ENCODE measurements at places on chromosomes 3 and 15.
A peak's percentile ranks its signal among the peaks of the same experiment; 100 is the strongest.

- no peak for DNase-seq
These were observed 29.9 kb downstream of the CEP152 start for GRCh38 chr15:48781017-48781416.

- DNase-seq, result no peak
These were observed 3.9 kb upstream of the VILL start for GRCh38 chr3:37986479-37987314.

GRCh38 chr3:193343726-193344222 lies 34.8 kb downstream of the ATP13A5 start:
- no peak for DNase-seq

DNA sequence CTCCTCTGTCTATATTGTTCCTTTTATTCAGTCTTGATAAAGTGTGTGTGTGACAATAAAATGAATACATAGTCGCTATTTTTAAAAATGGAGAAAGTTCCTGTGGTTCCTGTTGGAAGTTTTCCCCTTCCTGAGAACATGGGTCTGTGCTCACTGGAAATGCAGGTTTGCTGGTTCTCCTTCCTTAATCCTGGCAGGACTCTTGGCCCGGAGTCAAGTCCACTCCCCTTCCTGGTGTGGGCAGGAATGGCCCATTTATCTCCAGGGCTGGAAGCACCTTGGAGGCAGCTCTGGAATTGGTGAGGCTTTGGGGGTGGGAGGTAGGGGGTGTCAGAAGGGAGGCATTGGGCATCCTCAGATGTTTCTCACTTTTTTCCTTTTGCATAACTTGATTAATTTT lies 30.1 kb downstream of the FOXL2 start:
- DNase-seq, result no peak

DNA sequence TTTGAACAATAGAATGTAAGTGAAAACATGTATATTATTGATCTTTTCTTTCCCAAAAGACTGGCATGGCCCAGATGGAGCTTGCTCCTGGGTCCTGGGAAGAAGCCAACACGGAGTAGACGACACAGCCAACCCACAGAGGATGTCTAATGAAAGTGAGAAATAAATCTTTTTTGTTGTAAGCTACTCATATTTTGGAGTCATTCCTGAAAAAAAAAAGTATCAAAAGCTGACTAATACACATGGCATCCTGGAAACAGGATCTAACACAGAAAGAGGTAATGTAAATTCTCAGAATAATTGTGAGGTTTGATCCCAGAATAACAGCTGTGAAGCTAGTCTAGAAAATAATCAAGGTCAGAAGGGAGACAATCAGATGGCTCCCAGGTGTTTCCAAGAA lies 12.6 kb upstream of the FRMD5 start:
- DNase-seq, result no peak

- no peak for DNase-seq
These were observed 45.4 kb downstream of the TMCO5A start for GRCh38 chr15:37979671-37980409.

DNA sequence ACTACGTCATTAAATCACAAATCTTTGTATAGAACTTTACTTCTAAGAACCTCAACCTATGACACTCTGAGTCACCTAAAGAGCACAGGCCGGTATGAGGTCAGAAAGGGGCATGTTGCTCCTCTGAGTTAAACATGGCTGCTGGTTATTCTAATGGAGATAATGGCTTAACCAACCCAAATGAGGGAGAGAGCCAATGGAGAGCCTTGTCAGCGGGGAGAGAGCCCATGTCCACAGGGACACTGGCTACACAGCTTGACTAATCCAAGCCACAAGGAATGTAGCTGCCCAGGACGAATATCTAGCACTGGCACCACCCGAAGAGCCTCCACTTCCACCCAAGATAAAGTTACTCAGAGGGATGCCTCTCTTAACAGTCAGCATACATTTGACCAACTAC lies 77.0 kb upstream of the STAC start:
- DNase-seq, result no peak

DNA sequence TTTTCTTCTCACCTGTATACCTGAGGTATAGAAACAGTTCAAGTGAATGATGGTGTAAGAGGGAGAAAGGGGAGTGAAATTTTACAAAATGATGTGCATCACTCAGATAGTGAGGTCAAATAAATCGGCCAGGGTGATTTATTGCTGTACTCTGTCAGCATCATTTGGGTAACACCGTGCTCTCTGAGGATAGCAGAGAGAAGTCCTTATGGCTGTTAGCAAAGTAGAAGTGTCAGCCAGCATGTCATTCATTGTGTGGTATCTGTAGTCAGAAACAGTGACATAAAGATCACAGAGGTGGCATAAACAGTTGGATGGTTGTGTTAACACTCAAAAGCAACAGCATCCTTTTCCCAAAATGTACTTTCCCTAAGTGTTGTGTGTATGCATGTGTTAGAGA lies 53.4 kb downstream of the PSMD6 start:
- DNase-seq, result no peak

DNA sequence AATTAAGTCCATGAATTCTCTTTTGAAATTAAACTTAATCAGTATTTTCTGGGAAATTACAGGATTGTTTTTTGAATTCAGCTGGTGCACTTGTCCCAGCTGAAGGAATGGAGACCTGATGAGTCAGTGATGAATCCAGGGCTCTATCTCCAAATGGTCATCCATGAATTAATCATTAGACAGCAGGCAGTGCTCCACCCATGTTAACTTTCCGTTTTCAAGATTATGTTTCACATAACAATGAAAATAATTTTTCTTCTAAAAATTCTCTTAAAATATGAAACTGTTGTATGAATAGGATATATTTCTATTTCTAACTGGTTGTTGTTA lies 13.9 kb upstream of the PAQR9 start:
- no peak for DNase-seq

GRCh38 chr3:8903191-8903590 lies 60.1 kb downstream of the RAD18 start:
- no peak for DNase-seq

DNA sequence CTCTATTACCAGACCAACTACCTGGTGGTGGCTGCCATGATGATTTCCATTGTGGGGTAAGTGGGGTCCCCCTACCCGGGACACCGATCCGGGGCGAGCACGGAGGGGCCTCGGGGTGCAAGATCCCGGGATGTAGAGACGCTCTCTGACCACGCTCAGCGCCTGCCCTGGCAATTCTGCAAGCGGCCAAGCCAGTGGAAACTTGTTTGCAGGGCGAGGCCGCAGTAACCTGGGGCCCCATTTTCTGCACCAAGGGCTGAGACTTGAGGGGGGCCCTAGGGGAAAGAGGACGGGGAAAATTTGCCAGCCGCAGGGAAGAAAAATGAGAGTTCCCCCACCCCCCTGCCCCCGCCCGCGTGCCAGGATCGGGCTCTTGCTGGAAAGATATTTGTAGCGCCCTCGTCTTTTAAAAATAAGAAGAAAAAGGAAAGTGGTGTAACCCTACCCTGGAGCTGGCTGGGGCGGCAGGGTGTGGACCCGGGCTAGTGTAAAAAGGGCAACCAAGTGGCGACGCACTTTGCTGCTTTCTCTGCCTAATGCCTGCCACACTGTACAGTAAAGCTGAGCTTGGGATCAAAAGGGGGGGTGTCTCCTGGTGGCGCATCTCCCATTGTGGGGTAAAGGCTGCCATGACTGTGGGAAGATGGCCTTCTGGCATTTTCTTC lies 563 bp downstream of the ARL6IP5 start:
- DNase-seq, result no peak

DNA sequence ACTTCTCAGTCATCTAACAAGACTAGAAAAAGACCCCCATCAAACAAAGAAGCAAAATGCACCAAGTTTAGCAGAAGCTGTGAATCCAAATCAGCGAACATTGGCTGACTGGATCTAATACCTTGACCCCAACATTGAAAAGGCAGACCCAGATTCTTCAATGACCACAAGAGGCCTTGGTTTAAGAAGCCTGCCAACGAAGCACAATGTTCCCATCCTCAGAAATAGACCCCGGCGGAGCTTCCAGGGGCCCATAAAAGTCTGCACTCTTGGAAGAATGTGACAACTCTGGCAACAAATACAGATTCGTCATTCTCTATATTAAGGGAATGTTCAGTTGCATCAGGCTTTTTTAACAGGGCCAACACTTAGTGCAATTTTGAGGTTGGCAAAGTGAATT lies 112.8 kb upstream of the BCL6 start:
- no peak for DNase-seq

DNA sequence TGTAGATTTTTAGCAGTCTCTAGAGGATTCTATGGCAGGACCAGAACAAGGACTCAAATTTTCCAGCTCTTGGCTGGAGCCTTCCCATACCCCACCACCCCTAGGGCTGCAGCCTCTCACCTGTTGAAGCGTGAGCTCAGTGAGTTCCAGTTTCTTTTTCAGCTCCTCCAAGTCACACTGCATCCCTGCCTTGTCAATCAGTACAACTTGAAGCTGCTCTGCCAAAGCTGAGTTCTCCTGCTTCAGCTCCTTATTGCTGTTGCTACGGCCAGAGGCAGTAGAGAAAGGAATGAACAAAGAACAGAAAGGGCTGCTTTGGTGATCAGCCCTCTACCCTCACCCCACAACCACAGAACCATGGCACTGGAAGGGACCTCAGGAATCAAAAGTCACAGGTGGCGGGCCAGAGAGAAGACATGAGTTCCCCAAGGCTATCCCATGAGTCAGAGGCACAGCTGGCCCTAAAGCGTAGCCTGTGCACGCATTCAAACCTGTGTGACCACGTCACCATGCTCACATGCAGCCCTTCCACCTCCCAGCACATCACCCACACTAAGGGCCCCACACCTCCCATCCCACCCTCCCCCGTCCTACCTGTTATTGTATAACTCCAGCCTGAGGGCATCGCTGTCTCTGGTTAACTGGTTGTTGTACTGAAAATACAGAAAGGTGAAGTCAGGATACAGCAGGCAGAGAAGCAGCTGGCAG lies 83.3 kb upstream of the C2CD4B start:
- DNase-seq, result no peak

- no peak for DNase-seq
These were observed 100.7 kb upstream of the PTPRG start for GRCh38 chr3:61460636-61461035.

GRCh38 chr3:172061724-172062184 lies 22.4 kb downstream of the FNDC3B start:
- DNase-seq, result no peak

DNA sequence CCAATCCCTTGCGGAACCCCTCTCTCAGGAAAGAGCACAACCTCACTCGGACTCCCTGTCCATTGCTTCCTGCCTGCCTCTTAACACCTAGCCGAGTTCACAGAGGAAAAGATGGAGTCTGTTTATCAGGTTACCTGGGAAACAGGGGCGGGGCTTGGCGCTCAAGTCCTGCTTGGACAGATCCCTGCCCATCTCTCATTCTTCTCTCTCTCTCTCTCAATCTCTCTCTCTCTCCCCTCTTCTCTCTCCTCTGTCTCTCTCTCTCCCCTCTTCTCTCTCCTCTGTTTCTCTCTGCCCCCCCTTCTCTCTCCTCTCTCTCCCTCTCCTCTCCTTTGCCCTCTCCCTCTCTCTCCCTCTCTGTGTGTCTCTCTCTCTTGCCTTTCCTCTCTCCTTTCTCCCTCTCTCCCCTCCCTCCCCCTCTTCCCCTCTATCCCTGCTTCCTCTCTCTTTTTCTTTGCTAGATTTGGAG lies at the start of gene EFHB:
TSS of gene EFHB (minus strand) at position 120 of the 469 bp plus-strand sequence. CDS start 199 bp downstream, outside the sequence.
- no peak for DNase-seq

DNA sequence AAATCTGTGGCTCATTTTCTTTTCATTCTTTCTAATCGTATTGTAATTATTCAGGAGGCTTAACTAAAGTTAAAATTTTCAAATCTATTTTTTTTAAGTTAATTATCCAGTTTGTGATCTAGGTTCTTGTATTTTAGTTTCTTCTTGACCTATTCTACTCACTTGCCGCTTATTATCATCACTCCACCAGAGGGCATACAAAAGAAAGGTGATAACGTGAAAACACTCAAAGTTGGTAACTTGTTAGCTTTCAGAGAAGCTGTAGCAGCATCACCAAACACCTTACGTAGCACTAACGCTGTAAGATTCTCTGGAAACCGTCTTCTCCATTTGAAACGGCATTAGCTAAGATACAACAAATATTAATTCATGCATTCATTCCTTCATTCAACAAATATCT lies 4.8 kb downstream of the GNB4 start:
- DNase-seq, result no peak

DNA sequence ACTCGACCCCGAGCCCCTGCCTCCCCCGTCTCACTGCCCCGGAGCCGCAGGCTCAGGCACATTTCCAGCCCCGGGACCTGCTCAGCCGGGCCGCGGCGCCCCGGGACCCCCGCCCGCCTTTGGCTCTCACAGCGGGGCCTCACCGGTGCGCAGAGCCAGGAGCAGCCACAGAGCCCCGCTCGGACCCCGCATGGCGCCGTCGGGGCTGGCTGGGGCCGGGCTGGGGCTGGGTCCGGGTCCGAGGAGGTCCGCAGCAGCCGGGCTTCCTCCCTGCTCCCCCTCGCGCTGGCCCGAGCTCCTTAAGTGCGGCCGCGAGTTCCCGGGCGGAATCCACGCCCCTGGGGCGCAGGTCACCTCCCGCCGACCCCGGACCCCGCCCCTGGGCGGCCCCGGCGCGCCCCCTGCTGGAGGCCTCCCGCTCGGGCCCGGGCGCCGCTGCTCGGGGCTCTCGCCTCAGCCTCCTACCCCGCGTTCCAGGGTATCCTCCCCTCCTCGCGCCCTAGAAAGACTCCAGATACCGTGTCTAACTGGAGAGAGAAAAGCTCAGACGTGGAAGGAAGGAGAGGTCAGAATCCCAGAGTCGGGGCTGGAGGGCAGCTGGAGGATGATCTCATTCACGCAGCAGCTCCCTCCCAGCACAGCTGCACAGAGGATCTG lies at the start of gene MELTF:
TSS of gene MELTF (minus strand) at position 307 of the 657 bp plus-strand sequence. CDS start at position 192, 115 bp downstream.
- DNase-seq, result peak; percentile 35

- no peak for DNase-seq
These were observed 18.2 kb downstream of the KLHL6 start for GRCh38 chr3:183537295-183537730.

DNA sequence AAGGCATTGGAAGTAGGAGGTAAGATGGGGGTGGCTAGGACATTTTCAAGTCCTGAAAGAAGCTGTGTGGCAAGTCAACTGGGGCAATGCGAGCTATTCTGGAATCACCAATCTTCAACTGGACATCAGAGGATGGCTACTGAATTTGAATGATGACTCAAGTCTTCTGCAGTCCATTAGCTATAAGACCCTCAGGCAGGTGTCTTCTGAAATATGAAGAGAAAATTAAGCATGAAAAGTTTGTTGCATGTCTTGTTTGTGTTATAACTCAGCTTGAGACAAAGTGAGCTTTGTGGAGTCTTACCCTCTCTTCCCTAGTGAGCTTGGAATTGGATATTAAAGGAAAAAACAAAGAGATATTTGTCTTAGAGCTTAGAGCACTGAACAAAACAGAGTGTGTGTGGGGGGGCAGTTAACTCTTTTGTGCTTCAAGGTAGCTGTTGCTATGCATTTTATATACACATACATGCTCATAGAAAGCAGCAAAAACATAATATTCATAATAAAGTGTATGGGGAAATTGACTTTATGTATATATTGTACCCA lies 979.1 kb downstream of the MCTP2 start:
- no peak for DNase-seq

GRCh38 chr15:54033356-54033860 lies 55.2 kb downstream of the UNC13C start:
- no peak for DNase-seq
